ENCODE measurements at places on chromosomes 12 and 14. TPM values are rescaled to one million over a fixed set of nuclear protein-coding genes. Genes with fewer than 3 reads are reported as not detected.

Gene TAS2R31
- 27.1 TPM for total RNA-seq

Gene AICDA
- total RNA-seq: 0.26 TPM

Gene ZNF891
- 7.3 TPM for total RNA-seq

Gene B3GNT4
- 0.16 TPM for total RNA-seq

Gene LIN7A
- 31.2 TPM for total RNA-seq

Gene FERMT2
- 298 TPM for total RNA-seq

Gene PPP4R4
- 0.37 TPM for total RNA-seq

Gene CLEC6A
- not detected for total RNA-seq

Gene OR4N5
- total RNA-seq: not detected

Gene KRT82
- not detected for total RNA-seq

Gene GPR162
- 6.4 TPM for total RNA-seq

Gene PSMA6
- 124 TPM for total RNA-seq

Gene RPL10L
- total RNA-seq: not detected

Gene MIS18BP1
- total RNA-seq: 86.4 TPM

Gene IAPP
- total RNA-seq: not detected

Gene FGD4
- total RNA-seq: 24.8 TPM

Gene ARHGEF25
- total RNA-seq: 64.1 TPM

Gene SOAT2
- total RNA-seq: not detected

Gene VPS33A
- total RNA-seq: 17.0 TPM

Gene CLEC7A
- 4.5 TPM for total RNA-seq

Gene SYT1
- 13.8 TPM for total RNA-seq

Gene P2RX2
- total RNA-seq: not detected

Gene MDGA2
- total RNA-seq: 6.1 TPM

Gene IGF1
- total RNA-seq: 71.1 TPM

All from urinary bladder (tissue), 4 donors.